ENCODE measurements at places on chromosomes 5 and 9.

GRCh38 chr9:75017378-75017777 is 10.7 kb downstream of the CARNMT1 start:
- no peak for DNase-seq

- DNase-seq: no peak
These were observed 63.5 kb downstream of the MPDZ start for GRCh38 chr9:13215791-13216554.

DNA sequence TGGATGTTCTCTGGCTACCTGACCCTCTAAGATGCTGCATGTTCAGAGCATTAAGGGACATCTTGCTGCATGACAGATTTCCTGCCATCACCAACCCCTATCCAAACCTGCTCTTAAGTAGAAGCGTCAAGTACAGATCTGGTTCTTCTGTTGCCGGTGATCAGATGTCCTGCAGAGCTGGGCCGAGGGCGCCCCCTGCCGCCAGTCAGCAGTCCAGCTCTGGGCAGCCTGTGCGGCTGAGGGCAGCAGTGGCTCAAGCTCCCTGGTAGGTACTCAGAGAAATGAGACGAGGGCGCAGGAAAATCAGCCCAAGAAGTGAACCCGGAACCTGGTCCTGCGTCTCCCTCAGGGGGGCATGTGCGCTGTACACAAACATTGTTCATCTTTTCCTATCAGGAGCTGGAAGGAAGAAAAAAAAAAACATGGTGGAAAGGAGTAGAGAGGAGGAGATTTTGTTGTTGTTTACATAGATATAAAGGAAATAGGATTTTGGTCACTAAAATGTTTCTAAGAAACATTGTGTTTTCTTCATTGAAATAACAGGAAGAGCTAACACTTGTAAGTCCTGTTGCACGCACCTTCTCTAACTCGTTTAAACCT is 95.8 kb downstream of the CFAP90 start:
- DNase-seq: peak; percentile 17

GRCh38 chr5:65068410-65068809 is 299.7 kb downstream of the CWC27 start:
- no peak for DNase-seq

DNA sequence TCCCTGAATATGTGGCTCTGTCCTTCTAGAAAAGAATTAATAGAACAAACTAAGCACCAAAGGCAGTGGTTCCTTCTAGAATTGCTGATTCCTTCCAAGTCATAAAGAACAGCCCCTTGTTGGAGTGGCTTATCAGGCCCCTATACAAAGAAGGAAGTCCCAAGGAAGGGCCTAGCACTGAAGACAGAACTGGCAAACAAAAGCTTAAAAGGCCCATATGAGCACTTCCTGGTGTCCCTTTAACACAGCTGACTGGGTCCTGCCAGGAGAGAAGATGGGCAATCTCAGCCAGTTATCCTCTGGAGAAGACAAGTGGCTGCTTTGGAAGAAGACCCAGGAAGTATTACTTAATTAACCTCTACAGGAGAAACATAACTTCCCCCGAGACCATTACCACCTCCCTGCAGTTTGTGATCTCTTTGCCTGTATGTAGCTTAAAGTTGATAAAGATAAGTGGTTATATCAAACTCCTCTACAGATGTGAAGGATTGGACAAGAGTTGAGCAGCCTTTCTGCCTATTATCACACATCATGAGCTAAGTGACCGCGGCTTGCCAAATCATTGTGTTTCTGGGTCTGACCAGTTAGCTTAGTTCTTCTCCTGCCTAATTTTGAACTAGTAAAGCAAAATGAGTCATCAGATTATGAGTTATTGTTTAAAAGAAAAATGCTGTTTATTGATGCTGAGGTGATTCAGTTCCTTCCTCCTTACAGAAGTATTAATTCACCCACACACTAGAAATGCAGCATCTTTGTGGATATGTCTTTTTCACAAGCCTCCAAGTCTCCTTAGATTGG is 13.3 kb upstream of the STING1 start:
- no peak for DNase-seq

DNA sequence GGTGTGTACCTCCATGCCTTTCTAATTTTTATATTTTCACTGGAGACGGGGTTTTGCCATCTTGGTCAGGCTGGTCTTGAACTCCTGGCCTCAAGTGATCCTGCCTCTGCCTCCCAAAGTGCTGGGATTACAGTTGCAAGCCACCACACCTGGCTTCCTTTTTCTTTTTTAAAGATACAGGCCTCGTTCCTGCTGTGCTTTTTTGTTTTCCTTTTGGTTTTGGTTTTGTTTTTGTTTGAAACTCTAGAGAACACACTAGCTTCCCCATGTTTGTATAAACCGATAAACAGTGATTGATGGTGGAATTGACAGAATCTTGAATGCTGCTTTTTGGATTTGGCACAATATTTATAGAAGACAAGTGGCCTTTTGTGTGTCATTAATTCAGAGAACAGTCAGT is 1603.4 kb downstream of the MAT2B start:
- no peak for DNase-seq

GRCh38 chr5:34657274-34657921 is 1.3 kb downstream of the RAI14 start:
- no peak for DNase-seq

DNA sequence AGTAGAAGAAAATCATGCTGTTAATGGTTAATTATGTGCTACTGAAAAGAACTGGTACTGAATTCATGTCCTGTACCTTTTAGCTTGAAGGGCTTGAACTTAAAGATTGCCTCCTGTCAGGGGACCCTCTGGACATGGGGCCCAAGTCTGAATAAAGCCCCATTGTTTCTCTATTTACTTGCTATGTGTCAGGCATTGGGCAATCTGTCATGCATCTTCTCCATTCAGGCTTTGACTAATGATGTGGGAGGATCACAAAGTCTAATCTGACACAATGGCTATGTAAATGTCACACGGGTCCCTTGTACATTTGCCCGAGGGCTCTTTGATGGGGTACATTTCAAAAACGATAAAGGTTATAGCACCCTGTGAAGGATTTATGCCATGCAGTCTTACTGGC is 64.0 kb upstream of the TUSC1 start:
- DNase-seq: no peak

All from NCI-H1436 treated with DMSO at 0.1 percent for 48 hours (cell line).